HL-60 (cell line): ENCODE measurements at places on chromosomes 13 and 19.

DNA sequence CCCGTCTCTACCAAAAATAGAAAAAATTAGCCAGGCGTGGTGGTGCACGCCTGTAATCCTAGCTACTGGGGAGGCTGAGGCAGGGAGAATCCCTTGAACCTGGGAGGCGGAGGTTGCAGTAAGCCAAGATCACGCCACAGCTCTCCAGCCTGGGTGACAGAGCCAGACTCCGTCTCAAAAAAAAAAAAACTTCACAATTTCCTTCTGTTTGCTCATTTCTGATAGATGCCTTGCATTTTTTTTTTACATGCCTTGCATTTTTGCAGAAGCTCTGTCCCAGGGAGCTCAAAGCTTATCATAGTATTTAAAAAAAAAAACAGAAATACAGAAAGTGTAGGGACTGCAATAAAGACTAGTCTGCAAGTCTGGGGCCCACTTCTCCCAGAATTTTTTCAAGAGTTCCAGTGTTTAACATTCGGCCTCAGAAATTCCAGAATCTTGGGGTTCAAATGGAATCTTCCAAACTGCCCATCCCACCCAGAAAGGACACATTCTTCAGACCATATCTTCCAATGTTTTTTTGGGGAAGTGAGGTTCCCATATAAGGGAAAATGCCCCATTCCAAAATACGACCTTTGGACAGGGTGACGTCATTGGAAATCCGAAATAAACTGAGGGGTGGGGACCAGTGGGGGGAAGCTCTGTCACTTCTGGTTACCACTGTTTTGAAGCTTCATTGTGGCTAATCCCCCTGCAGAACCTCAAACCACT is 17.2 kb upstream of the RAB8A start:
- DNase-seq = no peak

DNA sequence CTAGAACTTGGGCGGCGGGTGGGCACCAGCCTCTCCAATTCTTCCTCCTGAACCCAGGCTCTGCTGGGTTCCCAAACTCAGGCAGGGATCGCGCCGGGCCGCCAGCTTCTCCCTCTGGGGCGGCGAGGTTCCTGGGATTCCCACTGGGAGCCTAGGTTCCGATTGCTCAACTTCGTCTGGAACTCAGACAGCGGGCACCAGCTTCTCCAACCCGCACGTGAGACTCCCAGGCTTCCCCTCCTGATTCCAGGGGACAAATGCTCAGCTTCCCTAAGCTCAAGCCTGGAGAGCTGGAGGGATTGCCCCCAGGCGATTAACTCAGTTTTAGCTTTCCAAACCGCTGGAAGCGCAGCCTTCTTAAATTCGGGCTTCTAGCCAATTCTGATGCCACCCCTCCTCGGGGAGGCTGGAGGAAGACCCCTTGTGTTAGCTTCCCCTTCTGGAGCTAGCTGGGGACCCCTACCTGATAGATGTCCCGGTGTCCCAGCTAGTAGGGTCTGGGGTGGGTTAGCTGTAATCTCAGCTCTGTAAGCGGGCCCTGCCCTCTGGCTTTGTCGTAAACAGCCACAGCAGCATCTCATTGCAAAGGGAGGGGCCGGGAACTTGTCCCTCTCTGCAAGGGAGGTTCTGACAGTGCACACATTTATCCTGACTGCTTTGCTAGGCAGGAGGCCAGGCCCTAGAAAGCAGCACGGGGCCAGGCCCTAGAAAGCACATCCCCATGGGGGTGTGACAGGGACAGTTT is 671 bp downstream of the MCOLN1 start:
- peak; percentile 43 for DNase-seq

GRCh38 chr19:32824916-32825608 is 44.5 kb downstream of the SLC7A9 start:
- no peak for DNase-seq

DNA sequence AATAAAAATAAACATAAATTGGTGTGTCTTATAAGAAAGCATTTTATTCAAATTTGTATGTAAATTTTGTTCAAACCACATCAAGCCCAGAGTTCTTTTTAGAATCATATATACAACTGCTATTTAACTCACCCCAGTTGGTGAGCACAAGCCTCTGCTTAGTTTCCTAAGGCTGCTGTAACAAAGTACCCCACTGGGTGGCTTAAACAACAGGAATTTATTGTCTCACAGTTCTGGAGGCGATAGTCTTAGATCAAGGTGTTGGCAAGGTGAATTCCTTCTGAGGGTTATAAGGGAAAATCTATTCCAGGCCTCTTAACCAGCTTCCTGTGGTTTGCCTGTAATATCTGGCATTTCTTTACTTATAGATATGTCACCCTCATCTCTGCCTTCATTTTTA is 1133.5 kb downstream of the OLFM4 start:
- no peak for DNase-seq

GRCh38 chr19:46571495-46571894 is 29.6 kb upstream of the CALM3 start:
- peak; percentile 17 for DNase-seq

GRCh38 chr13:101474419-101474957 is 22.0 kb downstream of the ITGBL1 start:
- DNase-seq = no peak
